ENCODE measurements at places on chromosomes 16 and 17.

DNA sequence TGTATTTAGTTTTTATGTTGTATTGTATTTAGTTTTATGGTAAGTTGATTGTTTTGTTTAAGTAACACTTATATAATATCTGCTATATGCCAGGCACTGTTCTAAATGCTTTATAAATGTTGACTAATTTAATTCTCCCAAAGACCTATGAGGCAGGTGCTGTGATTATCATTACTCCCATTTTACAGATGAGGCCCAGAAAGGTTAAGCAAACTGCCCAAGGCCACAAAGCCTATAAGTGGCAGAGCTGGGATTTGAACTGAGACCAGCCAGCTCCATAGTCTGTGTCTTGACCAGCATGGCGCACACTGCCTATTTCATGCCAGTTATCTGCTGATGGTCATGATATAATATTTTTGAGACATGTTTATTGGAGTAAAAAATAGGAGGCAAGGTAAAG is 24.0 kb downstream of the IL21R start:
- DNase-seq = no peak

GRCh38 chr16:50244504-50245416 is 21.6 kb upstream of the ADCY7 start:
- DNase-seq = no peak

GRCh38 chr16:30615358-30616091 is 5.3 kb upstream of the ZNF689 start:
- no peak for DNase-seq

DNA sequence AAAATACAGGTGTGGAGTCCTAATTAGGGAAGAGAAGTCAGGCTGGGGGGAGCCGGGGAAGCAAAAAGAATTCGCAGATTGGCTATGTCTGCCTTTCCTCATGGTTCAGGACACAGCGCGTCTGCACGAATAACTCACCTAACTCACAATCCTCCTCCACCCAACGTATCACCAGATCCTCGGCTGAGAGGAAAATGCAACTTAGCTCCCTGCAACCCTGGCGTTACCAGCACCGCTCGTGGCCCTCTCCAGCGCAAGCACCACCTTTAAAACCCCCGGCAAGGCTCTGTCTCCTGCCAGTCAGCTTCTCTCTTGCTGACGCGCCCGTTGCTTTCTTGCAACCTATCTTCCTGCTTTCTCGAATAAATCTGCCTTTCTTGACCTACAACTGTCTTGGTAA is 49.8 kb upstream of the METRNL start:
- DNase-seq = no peak

DNA sequence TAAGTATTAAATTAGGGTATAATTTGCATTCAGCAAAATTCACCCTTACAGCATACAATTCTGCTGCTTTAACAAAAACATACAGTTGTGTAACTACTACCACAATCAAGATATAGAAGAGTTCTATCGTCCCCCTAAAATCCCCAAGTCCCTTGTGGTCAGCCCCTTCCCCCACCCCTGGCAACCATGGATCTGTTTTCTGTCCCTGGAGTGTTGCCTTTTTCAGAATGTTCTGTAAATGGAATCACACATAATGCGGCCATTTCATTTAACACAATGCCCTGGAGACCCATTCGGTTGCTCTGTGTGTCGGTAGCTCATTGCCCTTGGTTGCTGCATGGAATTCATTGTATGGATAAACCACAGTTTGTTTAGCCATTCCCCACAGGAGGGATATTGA is 190.2 kb downstream of the IRX5 start:
- DNase-seq = no peak

- DNase-seq = no peak
Measured at GRCh38 chr17:21212826-21213637, 929 bp downstream of the TMEM11 start.

GRCh38 chr17:45675012-45675411 is 109.1 kb upstream of the CRHR1 start:
- DNase-seq = no peak

GRCh38 chr16:19780321-19780720 is 62.2 kb downstream of the IQCK start:
- no peak for DNase-seq

DNA sequence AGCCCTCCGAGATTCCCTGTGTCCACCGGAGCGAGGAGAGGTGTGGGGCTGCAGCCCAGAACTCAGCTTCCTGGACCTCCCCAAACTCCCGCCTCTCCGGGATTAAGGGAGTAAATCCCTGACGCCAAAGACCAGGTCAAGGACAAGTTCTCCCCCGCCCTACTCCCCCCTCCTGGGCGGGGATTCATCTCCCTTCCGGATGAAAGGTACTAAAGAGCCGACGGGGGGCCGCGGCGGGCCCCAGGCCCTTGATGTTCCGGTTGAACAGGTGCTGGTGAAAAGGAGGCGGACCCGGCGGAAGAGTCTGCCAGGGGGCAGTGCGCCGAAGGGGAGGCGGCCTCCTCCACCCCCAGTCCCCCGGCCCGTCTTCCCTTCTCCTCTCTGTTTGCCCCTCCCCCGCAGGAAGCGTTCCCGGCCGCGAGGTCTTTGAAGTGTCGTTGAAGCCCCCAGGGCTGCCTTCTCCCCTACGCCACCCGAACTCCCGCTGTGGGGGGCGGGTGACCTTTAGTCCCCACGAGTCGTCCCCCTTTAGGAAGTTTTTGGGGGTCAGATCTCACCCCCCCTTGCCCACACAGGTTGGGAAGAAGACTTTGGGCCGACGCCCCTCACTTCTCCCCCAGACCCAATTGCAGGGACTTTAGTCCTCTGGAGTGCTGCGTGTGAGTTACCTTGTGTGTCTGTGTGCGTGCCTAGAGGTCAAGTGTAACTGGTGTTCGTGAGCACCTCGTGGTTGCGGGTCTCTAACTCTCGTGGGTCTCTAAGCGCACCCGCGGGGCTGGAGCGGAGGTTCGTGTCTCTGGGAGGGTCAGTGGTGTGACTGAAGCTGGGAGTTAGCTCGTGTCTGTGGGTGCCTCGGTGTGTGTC is 1.1 kb upstream of the MLLT6 start:
- no peak for DNase-seq

DNA sequence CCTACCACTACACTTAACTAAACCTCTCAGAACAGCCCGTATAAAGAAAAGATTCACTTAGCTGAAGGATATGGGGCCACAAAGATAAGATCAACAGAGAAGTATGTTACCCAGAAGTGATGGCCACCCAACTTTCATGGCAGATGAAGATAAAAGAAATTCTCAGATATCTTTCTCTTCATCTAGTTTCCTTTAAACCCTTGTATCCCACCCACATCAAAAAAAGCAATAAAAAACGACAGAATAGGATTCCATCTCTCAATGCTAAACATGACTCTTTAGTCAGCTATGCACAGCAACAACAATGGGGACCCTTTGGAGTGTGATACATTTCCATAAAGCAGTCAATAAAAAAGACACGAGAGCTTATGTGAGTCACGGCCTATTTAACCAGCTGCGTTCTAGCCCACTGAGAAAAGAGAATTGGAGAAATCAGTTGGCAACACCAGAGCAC is 86.6 kb downstream of the SNX11 start:
- DNase-seq = peak; percentile 84

DNA sequence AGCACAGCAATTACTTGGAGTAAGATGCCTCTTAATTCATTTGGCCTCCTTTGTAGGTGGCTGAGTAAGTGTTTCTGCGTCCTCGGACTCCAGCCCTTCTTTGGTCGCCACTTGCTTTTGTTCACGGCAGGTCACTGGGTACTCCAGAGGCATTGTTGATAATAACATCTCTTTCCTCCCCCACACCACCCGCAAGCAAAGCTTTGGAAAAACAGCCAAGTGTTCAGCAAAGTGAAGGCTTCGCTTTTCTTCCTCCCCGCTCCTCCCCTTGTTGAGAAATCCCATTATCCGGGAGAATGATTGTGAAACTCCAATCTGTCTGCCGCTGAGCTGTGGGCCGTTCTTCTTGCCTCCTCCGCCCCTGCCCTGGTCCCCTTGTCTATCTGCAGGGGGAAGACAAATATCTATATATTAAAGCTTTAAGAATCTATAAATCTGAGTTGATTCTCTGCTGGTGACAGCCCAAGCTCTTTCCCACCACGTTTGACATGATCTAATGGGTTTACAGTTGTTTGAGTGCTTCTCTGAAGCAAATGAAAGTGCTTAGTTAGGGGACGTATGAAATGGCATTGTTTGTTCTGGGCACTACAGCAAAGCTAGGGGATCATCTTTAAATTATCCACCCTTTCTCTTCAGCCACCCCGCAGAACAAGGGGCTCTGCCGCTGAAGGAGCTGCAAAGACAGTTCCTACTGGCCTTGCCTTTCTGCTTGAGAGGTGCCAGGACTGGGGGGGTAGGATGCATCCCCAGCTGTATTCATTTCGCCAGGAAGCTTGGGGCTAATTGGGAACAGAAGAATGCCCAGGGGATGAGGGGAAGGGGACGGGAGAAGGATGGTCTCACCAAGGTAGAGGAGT is 167.1 kb downstream of the CCDC182 start:
- DNase-seq = peak; percentile 71

GRCh38 chr17:32503251-32504165 is 16.7 kb downstream of the CDK5R1 start:
- no peak for DNase-seq

GRCh38 chr17:7844292-7845154 is 10.3 kb upstream of the TMEM88 start:
- peak; percentile 93 for DNase-seq

DNA sequence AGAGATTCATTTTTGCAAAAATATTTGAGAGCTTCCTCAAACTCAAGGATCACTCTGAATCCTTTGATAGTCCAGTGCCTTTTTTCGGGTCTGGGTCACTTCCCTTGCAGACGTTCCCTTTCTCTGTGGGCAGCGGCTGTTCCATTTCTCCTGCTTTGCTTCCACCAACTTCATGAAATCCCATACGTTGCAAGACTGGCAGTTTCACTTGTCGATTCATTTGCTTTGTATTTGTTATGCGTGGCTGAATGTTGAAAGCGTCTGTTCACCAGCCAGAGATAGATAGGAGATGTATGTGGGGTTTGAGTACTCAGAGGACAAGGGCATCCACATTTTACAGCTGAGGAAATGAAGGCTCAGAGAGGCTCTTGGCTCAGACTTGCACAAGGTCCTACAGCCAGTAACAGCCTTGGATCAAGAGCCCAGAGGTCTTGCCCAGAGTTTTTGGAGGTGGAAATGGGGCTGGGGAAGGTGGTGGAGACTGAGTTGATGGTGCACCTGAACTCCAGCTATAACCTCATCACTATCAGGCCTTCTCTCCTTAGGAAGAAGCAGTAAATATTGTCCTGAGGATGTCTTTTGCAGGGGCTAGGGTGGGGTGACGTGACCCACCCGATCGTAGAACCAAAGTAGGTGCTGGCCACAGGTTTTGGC is 1.3 kb upstream of the CCDC102A start:
- DNase-seq = no peak

GRCh38 chr17:66789961-66790437 is 44.9 kb upstream of the CACNG5 start:
- no peak for DNase-seq

GRCh38 chr17:74052993-74053711 is 150.3 kb upstream of the RPL38 start:
- DNase-seq = no peak

GRCh38 chr16:11088074-11088730 is 143.8 kb downstream of the CLEC16A start:
- DNase-seq = no peak

GRCh38 chr17:76120658-76121008 is 17.0 kb upstream of the EXOC7 start:
- no peak for DNase-seq

GRCh38 chr17:71830866-71831265 is 290.0 kb upstream of the SOX9 start:
- DNase-seq = no peak

GRCh38 chr16:16041196-16041892 is 91.9 kb downstream of the ABCC1 start:
- DNase-seq = no peak

GRCh38 chr17:36030956-36031355 is 13.2 kb upstream of the CCL23 start:
- no peak for DNase-seq

DNA sequence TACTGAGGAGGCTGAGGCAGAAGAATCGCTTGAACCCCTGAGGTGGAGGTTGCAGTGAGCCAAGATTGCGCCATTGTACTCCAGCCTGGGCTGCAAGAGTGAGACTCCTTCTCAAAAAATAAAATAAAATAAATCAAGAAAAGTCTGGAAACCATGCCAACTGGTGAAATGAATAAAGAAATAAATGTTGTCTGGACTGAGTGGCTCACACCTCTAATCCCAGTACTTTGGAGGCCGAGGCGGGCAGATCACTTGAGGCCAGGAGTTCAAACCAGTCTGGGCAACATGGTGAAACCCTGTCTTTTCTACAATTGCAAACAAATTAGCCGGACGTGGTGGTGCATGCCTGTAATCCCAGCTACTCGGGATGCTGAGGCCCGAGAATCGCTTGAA is 744 bp upstream of the LRRC37A3 start:
- DNase-seq = no peak

- no peak for DNase-seq
Measured at GRCh38 chr16:82470016-82470415, 156.8 kb upstream of the CDH13 start.

DNA sequence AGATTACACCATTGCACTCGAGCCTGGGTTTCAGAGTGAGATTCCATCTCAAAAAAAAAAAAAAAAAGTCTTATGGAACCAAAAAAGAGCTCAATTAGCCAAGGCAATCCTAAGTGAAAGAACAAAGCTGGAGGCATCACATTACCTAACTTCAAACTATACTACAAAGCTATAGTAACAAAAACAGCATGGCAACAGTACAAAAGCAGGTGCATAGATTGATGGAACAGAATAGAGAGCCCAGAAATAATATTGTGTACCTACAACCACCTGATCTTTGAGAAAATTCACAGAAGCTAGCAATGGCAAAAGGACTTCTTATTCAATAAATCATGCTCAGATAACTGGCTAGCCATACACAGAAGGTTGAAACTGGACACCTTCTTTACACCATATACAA is 24.7 kb upstream of the CCL2 start:
- no peak for DNase-seq

DNA sequence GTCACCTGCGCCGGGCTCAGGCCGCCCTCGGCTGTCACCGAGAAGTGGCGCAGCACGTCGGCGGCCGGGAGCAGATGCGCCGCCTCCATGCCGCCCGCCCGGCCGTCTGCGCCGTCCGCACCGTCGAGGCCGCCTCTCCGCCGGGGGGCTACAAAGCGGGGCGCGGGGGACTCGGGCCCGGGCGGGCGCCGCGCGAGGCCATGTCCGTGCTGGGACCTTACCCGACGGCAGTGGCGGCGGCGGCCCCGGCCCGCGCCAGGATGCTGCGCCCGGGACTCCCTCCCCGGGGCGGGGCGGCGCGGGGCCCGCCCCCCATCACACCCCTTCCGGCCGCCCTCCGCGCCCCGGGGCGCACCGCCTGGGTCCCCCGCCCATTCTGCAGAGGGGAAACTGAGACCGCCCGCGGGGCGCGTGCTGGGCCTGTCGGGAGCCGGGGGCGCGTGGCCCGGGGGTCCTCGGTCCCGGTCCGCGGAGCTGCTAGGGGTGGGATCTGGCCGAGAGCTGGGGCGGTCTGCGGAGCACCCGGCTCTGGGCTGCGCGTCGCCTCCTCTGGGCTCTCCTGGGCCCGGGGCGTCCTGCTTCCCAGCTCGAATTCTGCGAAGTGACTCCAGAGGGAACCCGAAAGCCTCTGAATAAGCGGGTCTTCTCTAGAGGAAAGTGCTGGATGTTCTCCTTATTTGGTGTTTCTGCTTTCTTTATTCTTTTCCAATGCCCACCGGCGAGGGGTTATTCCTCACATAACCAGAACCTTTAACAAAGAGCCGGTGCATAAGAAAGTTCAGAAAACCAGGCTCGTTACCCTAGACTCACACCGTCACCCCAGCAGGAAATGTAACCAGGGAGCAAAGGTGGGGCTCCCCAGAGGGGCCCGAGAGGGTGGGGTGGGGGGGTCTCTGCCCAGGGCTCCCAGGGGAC is at the start of gene ATP2A3:
Gene ATP2A3, minus strand, starts transcription at position 235 of the 915 bp plus-strand sequence. Its CDS starts 146 bp downstream, at position 89.
- DNase-seq = no peak
